ENCODE measurements at places on chromosomes 7 and 10.

- no peak for DNase-seq
Observed at GRCh38 chr7:137992550-137993394, 9.1 kb downstream of the CREB3L2 start.

DNA sequence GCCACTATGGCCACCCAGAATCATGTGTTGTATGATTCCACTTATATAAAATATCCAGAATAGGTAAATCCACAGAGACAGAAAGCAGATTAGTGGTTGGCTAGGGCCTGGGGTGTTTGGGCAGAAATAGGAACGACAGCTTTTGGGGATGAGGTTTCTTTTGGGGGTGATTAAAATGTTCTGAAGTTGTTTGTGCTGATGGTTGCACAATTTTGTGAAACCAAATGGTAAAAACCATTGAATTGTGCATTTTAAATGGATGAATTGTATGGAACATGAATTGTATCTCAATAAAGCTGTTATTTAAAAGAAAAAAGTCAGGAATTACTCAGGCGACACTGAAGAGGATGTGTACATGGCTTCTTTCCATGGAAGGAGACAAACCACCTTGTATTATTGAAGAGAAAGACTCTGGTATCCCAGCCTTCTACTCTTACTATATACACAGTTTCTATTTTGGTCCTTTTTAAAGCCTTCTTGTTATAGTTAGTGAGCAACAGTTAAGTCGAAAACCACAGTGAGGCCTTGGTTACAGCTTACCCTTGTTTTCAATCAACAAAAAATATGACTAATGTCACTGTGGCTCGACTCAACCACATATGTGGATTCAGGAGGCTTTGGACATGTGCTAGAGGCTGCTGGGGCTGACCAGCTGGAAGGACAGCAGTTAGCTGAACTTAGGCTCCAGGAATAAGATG, 57.1 kb upstream of the KMT2E start:
- DNase-seq = no peak

DNA sequence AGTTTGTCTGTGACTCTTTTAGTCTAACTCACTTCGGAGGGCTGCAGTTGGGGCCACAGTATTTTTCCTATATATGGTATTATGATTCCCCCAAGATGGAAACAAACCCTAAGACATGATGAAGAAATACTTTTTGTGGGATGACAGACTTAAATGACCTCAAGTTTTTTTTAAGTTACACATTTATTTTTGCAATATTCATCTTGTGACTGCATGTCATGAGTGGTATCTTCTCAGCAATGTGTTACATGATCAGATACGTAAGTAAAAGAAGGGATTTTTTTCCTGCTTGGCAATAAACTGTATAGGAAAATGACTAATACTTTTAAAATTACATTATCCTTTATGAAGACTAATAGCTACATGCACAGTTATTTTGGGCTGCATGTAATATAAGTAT, 57.8 kb downstream of the OR13A1 start:
- DNase-seq = no peak

GRCh38 chr7:80362010-80362618, 149.8 kb downstream of the GNAT3 start:
- DNase-seq = no peak

GRCh38 chr7:79405368-79405767, 48.1 kb downstream of the MAGI2 start:
- DNase-seq = no peak

GRCh38 chr7:72182036-72182435, 230.1 kb downstream of the CALN1 start:
- DNase-seq = no peak

GRCh38 chr7:2710286-2710655, 22.3 kb downstream of the AMZ1 start:
- DNase-seq = peak; percentile 15

- DNase-seq = no peak
Observed at GRCh38 chr10:77038407-77038806, 599.2 kb downstream of the KCNMA1 start.

DNA sequence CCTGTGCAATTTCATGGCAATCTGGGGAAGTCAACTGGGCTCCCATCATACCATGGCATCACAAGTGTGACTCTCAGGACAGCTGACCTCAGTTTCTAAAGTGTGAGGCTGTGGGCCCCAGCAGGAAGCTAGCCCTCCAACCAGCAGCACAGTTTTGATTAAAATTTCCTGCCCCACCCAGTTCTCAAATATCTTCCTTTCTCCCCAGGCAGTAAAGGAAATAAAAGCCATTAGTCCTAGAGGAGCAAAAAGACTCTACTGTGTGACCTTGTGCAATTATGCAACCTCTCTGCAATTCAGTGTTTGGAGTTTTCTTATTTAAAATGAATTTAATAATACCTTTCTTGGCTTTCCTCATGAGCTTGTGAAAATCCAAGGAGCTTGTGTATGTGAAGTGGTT, 143.1 kb upstream of the CDCA7L start:
- DNase-seq = no peak

GRCh38 chr10:87837445-87837844, 19.4 kb upstream of the ATAD1 start:
- DNase-seq = no peak

GRCh38 chr7:81925530-81925929, 155.7 kb upstream of the HGF start:
- DNase-seq = no peak

DNA sequence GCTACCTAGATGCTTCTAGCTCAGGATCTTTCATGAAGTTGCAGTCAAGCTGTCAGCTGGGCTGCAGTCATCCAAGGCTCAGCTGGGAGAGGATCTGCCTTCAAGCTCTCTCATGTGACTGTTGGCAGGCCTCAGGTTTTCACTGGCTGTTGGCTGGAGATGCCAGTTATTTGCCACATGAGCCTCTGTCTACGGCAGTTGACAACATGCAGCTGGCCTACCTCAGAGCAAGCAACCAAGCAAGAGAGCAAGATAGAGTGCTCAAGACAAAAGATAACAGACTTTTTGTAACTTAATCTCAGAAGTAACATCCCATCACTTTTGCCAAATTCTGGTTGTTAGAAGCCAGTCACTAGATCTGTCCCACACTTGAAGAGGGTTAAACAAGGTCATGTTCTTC, 125.8 kb downstream of the TPST1 start:
- no peak for DNase-seq

- no peak for DNase-seq
Observed at GRCh38 chr10:48305905-48306264, 592 bp upstream of the MAPK8 start.

- DNase-seq = no peak
Observed at GRCh38 chr10:110857265-110858171, 14.2 kb upstream of the PDCD4 start.

GRCh38 chr10:4359003-4359402, 467.0 kb upstream of the AKR1E2 start:
- DNase-seq = no peak

DNA sequence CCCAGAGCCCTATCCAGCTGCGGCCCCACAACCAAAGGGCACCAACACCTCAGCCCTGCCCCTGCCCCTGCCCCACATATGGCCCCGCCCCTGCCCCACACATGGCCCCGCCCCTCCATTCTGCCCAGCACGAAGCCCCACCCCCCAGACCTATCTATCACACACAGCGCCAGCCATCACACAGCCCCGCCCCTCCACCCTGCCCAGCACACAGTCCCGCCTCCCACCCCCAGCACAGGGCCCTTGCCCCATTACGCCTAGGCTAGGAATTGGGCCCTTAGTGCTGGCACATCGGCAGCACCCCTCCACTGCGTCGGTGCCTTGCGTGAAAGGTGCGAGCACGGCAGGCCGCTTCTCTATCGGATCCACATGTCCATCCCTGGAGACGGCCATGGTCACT, 126.8 kb downstream of the MAD1L1 start:
- no peak for DNase-seq

- DNase-seq = no peak
Observed at GRCh38 chr10:47353351-47353750, 5.2 kb downstream of the RBP3 start.

DNA sequence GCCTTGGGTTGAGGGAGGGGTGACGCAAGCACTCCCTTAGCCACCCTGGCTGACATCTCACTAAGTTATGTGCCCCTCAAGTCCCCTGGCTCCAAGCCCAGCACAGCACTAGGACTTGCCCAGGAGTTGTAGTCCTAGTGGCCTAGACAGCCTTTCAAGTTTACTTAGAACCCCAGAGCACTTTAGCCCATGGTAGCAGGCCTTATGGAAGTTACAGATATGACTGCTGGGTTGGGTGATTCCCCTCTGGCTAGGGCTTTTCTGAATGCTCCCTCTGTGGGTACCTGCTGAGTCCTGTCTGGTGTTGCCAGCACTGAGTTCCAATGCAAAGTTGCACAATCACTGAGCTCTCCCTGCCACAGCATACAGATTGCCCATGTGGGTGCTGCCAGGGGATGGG, 83.2 kb downstream of the AHCYL2 start:
- DNase-seq = no peak

DNA sequence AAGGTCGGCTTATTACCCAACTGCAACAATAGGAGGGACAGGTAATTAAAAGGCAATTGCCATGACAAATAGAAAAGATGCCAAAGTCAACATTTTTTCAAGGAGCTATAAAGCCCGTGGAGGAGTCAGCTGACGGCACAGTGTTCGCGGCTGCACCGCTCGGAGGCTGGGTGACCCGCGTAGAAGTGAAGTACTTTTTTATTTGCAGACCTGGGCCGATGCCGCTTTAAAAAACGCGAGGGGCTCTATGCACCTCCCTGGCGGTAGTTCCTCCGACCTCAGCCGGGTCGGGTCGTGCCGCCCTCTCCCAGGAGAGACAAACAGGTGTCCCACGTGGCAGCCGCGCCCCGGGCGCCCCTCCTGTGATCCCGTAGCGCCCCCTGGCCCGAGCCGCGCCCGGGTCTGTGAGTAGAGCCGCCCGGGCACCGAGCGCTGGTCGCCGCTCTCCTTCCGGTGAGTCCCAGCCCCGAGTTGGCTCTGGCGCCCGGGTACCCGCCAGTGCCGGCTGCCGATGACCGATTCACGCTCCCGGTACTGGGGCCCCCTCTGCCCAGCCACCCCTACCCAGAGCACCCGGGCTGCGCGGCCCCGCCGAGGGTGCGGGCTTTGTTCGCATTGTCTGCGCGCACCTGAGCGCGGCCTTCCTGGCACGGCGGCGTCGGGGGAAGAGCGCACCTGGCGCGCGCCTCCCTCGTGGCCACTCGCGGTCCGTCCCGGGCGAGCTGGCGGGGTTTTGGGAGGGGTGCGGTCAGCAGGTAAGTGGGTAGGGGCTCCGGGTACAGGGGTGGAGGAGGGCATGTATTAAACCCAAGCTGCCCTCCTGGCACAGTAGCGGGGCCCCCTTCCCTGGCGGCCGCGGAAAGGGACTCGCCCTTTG, at the start of gene VWA2:
VWA2 (plus strand) TSS at position 138 of the 877 bp plus-strand sequence. CDS start 9,460 bp downstream, outside the sequence.
- peak; percentile 11 for DNase-seq

DNA sequence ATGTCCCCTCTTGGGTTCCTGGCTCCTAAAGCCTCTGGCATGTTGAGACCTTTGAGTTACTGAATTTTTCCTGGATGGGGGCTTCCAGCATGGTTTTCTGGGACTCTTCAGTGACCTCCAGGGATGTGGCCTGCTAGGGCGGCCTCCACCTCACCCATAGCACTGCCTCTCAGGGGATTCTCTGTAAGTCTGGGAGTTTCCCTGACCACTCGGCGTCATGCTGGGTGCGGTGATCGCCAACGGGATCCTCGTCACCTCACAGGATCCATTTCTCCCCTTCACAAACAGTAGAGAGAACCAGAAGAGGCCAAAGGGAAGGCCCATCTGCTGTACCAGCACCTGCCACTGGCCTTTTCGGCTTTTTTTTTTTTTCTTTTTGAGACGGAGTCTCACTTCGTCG, 84.3 kb downstream of the NPTX2 start:
- DNase-seq = no peak

- DNase-seq = peak; percentile 73
Observed at GRCh38 chr7:138738551-138739335, 37.6 kb upstream of the SVOPL start.

GRCh38 chr7:75584354-75584753, 92.2 kb downstream of the SPDYE5 start:
- DNase-seq = no peak

DNA sequence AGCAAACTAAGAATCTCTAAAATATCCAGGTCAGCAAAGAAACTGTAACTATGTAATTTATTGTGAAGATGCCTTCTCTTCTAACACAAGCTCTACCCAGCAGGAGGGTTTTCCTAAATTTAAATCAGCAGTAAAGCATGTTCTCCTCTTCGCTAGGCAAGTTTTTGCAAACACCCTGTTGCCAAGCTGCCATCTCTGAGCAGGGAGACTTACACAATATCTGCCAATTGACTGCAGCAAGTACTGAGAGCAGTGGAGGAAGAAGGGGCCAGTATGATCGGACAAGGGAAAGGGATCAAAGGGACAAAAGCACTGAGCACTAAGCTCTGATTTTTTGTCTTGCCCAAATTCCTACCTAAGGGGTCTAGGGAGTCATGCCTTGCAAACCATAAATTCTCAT, 16.0 kb upstream of the LANCL2 start:
- no peak for DNase-seq

DNA sequence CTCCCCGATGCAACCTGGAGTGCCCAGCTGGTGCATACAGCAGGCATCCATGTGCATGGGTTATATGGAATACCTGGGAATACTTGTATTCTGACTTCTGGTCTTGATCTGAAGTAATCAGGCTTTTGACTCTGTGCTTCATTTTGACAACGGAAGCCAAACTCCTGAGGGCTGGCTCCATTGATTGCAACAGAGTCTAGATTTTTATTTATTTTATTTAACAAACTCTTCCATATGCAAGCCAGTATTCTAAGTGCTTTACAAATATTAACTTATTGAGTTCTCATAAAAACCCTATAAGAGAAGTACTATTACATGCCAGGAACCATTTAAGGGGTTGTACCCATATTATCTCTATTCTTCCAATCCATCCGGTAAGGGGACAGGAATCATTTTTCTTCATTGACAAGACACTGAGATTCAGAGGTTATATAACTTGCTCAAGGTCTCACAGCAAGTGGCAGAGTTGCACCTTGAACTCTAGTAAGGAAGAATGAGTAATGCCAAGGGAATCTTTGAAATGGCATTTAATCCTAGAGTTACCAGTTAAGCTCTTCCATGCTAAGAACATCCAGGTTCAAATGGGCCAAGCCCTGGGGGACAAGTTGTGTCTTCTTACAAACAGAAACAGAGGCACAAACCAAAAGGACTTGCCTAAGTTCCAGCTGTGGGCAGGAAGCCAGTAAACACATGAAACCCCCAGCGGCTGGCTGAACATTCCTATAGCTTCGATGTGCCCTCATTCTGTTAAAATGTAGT, 241.0 kb downstream of the WDR11 start:
- no peak for DNase-seq

GRCh38 chr10:105017691-105018090, 376.6 kb downstream of the SORCS3 start:
- no peak for DNase-seq

- no peak for DNase-seq
Observed at GRCh38 chr7:94064541-94065191, 60.5 kb upstream of the BET1 start.

DNA sequence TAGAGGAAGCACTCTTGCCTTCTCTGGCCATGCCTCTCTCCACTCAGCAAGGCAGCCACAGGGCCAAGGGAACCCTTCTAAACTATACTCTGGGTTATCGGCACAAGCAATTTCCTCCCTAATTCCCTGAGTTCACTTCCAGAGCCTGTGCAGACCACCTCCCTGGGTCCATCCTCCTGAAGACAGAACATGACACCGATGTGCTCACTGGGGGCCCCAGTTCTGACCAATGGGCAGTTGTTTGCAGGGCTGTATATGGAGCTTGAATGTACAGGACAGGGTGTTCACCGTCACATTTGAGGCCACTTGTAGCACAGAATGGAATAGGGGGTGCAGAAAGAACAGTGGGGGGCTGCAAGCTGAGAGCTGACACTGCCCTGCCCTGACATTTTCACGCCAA, 77.7 kb downstream of the TFEC start:
- no peak for DNase-seq

GRCh38 chr7:43572516-43573049, 10.3 kb upstream of the STK17A start:
- DNase-seq = no peak

- no peak for DNase-seq
Observed at GRCh38 chr7:66359656-66360211, 154.6 kb downstream of the TPST1 start.
